Stimulated activated CD4-positive, alpha-beta T cell treated with anti-CD3 and anti-CD28 coated beads, Interleukin-4, amount 100 ng/mL, for 48 hours (primary cell): ENCODE measurements at places on chromosomes 12 and 14.
A peak's percentile ranks its signal among the peaks of the same experiment; 100 is the strongest.

DNA sequence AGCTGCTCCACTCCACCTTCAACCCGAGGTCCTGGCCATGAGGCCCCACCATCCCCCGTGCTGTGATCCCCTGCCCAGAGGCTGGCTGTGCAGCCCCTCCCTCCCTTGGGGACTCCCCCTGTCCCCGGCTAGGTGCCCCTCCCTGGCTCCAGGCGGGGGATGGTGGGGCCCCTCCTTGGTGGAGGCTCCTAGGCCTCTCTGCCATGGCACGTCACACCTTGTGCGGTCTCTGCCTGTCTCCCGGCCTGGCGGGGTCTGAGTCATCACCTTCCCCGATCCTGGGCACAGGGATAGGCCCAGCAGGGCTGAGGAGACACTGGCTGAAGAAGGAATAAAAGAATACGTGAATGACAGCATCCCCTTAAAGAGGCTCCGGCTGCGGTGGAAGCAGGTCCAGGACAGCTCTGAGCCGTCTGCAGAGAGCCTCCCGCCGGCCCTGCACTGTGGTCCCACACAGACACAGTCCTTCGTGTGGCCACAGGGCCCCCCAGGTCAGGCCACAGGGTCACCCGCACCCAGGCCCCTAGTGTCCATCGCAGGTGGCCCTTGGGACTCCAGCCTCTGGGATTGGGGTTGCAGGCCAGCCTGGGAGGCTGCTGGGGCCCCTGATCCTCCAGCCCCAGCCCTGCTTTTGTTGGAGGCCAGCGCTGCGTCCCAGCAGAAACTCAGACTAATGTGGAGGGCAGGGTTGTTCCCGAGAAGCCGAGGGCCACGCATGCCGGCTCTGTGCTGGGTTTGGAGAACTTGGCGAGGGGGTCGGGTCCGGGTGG lies 43.6 kb downstream of the KIF26A start:
- no peak for DNase-seq

- DNase-seq: no peak
Measured at GRCh38 chr14:92726135-92726932, 22.1 kb downstream of the LGMN start.

GRCh38 chr14:68768316-68768715 lies 24.6 kb downstream of the ZFP36L1 start:
- DNase-seq: no peak

GRCh38 chr12:56801661-56802622 lies 38.8 kb downstream of the HSD17B6 start:
- DNase-seq: no peak

- no peak for DNase-seq
Measured at GRCh38 chr14:93797536-93797935, 9.3 kb upstream of the PRIMA1 start.

GRCh38 chr14:92421751-92422150 lies 91.8 kb upstream of the RIN3 start:
- DNase-seq: no peak

- no peak for DNase-seq
Measured at GRCh38 chr14:51168215-51168613, 71.8 kb upstream of the TMX1 start.

GRCh38 chr12:51379571-51379970 lies 11.6 kb downstream of the GALNT6 start:
- no peak for DNase-seq

DNA sequence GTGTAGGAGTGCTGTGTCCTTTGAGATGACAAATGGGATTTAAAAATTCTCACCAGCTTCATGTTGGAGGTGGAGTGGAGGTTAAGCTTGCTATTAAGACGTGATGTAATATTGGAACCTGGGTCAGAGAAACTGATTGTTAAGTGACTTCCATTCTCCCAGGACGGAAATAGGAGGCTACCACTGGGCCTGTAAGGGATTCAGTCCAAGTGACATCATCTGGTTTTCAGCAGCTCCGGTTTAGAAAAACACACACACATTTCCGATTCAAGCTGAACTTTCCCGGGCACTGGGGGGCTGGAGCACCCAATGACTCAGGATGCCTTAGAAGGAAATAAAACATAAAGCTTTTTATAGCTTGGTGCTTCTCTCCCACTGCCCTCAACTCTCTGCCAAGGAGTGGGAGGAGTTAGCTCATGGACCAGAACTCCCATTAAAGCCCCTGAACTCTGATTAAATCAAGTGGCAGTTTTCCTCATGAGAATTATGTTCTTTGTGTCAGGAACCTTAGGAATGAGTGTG lies 12.4 kb downstream of the CALM1 start:
- DNase-seq: no peak

DNA sequence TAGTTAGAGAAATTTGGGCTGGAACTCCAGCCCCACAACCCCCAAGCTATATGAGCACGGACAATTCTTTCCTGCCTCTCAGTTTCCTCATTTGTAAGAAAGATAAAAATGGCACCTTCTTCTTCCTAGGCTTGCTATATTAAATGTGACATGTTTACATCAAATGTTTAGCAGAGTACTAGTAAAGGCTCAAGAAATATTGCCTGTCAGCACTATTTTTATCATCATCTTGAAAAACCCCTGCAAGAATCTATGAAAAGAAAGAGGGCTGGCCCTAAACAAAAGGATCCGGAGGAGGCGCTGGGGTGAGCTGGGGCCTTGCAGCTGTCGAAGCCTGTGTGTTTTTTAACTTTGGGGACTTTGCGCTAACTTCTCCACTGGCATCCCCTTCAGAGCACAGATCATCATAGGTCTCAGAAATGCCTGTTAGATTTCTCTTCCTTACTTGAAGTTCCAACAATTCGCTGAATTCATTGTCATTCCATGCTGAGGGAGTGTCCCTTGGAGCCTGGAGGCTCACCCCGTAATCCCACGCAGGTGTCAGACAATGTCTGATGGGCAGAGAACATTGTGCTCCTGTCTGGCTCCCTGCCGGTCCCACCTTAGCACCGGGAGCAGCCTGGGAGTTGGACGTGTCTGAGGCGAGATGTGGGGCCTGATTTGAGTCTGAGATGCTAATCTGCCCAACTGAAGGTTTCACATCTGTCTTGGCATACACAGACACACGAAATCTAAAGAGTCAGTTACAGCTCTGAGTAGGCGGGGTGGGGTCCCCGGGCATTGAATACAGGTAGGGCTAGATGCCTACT lies 206.8 kb downstream of the NUAK1 start:
- DNase-seq: no peak

DNA sequence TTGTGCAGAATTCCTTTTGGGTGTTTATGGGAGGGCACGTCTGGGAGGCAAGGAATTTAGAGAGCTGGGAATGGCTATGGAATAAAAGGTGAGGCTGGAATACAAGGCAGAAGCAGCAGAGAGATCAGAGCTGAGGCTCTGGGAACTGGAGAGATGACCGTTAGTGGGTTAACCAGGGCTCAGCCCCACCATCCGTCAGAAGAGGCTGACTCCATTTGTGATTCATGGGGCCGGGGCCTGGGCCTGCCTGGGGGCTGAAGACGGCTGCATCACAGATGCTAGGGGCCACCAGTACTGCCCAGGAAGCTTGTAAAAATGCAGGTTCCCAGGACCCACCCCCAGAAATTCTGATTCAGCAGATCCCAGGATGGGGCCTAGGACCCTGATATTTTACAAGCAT lies 398.1 kb downstream of the MED13L start:
- no peak for DNase-seq

DNA sequence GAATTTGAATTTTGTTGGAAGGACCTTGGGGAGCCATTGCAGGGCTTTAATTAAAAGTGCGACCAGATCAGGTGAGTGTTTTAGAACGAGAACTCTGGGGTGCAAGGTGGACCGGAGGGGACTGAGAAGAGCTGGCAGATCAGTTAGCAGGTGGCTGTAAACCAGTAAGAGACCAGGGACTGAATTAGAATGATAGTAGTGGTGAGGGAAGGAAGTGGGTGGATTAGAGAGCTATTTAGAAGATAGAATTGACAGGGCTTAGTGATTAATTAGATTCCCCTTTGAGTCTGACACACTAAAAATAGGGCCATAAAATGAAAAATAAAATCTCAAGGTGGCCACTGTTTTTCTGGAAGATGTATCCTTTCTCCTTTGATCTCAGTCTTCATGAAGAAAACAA lies 44.8 kb downstream of the PLXNC1 start:
- no peak for DNase-seq

GRCh38 chr12:104522985-104523722 lies 66.4 kb downstream of the CHST11 start:
- DNase-seq: no peak

DNA sequence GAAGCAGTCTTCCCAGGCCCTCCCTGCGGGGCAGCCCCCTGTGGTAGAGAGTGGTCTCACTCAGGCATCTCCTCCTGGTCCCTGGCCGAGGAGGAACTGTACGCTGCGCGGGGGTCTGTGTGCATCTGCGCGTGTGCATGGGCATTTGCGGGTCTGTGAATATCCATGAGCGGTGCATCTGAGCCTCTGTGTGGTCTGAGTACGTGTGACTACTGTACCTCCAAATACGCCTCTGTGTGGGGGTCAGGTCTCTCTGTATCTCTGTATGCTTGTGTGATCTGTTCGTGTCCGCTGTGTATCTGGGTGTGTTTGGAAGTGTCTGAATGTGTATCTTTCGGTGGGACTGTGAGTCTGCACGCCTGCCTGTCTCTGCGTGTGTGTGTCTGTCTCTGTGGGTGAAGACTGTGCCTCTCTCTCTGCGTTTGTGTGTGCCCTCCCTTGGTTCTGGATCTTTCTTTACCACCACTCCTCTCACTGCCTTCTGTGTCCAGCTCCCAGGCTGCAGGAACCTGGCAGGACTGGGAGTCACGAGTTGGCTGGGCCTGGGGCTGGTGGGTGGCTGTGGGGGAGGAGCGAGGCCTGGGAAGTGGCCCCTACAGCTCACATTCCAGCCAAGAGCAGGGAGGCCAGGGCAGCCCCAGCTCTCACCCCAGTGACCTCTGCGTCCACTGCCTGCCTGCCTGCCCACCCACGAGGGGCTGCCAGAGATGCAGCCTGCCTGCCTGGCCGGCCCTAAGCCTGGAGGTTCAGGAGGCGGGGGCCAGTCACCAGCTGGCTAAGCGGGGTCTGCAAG lies 1.1 kb upstream of the PGF start:
- no peak for DNase-seq

- DNase-seq: no peak
Measured at GRCh38 chr12:76470028-76470939, 89.3 kb downstream of the OSBPL8 start.

- DNase-seq: no peak
Measured at GRCh38 chr14:100111931-100112704, 46.9 kb downstream of the EVL start.

DNA sequence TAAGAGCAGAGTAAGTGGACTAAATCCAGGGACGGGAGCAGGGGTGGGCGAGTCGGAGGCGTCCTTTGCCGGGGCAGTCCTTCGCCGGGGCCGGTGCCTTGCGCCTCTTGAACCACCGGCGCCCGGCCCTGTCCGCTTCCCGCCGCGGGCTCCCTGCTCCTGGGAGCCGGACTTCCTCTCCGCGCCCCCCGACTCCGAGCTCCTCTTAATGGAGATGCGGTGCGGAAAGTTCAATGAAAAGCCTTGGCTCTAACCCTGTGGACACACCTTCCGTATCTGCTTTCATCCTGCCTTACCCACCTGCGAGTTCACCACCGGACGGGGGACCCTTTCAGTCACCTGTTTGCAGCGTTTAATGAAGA lies 412 bp downstream of the FGFR1OP2 start:
- DNase-seq: peak; percentile 6

DNA sequence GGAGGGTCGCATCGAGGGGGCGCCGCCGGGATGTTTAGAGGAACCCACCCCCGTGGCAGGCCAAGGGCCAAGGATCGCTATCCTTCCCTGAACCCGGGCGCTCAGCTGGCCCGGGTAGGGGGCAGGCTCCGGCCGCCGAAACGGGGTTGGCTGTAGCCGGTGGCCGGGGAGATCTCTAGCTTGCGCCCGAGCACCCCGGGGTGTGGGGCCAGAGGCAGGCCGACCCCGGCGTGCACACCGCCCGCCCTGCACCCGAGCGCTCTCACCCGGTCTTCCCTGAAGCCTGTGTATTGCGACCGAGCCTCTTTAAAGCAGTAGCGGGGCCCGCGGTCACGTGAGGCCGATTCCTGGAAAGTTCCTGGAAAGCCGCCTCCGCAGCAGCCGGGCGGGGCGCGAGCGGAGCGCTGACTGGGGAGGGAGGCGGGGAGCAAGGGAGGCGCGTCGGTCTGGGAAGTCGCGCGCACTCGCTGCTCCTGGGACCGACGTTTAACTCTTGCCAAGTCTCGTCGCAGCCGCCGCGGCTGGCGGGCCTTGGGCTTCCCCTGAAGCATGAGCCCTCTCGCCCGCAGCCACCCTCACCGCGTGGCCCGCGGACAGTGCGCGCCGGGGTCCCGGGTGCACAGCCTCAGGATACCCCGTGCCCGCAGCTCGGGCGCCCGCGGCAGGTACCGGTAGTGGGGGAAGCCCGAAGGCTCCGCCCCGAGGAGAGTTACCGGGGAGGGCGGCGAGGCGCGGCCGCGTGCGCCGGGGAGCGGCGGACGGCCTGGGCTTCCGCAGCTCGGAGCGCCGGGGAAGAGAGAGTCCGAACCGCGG lies 1.7 kb upstream of the SOCS2 start:
- DNase-seq: peak; percentile 86

GRCh38 chr14:104075530-104076151 lies 9.9 kb upstream of the ASPG start:
- DNase-seq: no peak

DNA sequence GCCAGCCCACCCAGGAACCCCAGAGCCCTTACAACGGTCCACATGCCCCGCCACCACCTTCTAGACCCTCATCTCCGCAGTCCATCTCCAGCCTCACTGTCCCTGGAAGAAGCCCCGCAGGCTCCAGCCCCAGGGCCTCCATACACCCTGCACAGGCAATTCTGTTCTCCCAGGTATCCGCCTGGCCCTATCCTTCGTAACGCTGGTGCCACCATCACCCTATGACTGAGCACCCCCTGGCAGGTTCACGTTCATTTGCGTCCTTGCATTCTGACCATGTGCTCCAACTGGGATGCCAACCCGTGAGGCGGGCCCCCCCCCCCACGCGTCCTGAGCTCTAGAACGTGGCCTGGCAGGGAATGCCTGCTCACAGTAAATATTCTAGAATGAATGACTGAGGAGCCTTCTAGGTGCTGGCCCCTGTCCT lies 675 bp upstream of the SCARB1 start:
- DNase-seq: no peak

DNA sequence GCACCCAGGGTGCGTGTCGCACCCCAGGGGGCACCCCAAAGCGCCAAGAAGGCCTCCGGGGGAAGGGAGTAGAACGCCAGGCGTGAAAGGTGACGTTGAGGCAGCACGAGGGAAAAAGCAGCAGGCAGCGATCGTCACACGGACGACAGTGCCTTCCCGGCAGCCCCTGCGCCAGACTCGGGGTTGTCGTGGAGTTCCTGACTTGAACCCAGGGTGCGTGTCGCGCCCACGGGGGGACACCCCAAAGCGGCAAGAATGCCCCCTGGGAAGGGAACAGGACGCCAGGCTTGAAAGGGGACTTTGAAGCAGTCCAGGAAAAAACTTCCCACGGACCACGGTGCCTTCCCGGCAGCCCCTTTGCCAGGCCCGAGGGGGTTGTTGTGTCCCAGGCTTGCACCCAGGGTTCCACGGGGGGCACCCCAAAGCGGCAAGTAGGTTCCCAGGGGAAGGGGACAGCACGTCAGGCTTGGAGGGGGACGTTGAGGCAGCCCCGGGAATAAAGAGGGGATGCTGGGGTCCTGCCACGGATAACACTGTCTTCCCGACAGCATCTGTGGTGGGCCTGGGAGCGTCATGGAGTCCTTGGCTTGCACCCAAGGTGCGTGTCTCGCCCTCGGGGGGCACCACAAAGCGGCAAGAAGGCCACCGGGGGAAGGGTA lies 159.2 kb upstream of the ALG10B start:
- no peak for DNase-seq
